Stimulated activated CD8-positive, alpha-beta memory T cell treated with anti-CD3 and anti-CD28 coated beads, Interleukin-7, amount 100 ng/mL, for 1 hour (primary cell): ENCODE measurements at places on chromosomes 7 and 10.

- no peak for DNase-seq
Observed at GRCh38 chr10:86580521-86580891, 58.9 kb upstream of the WAPL start.

DNA sequence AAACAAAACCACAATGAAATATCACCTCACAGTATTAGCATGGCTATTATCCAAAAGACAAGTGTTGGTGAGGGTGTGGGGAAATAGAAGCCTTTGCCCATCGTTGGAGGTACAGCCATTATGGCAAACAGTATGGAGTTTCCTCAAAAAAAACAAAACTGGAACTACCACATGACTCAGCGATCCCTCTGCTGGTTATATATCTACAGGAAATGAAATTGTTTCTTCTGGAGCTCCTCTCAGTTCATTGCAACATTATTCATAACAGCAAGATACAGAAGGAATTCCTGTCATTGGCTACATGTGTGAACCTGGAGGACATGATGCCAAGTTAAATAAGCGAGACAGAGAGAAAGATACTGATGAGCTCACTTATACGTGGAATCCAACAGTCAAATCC, 2.4 kb upstream of the UBE3C start:
- DNase-seq, result no peak

DNA sequence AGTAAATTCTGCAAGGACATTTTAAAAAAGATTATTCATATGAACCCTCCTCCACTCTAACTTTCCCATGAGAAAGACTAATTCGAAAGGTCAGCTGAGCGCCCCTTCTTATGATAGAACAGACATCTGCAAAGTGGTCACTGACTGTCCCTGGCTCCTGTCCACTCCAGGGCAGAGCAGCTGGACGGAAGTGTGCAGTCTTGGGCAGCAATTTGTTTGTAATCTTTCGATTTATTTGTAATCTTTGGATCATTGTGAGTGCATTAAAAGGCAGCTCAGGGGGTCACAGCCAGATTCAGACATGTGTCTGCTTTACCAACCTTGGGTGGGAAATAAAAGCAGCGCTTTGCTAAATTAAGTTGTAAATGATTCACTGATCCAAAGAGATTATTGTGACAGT, 158.8 kb upstream of the ADARB2 start:
- no peak for DNase-seq

GRCh38 chr7:123580406-123581161, 21.0 kb upstream of the ASB15 start:
- no peak for DNase-seq

- no peak for DNase-seq
Observed at GRCh38 chr10:101444058-101444898, 90.3 kb downstream of the BTRC start.

DNA sequence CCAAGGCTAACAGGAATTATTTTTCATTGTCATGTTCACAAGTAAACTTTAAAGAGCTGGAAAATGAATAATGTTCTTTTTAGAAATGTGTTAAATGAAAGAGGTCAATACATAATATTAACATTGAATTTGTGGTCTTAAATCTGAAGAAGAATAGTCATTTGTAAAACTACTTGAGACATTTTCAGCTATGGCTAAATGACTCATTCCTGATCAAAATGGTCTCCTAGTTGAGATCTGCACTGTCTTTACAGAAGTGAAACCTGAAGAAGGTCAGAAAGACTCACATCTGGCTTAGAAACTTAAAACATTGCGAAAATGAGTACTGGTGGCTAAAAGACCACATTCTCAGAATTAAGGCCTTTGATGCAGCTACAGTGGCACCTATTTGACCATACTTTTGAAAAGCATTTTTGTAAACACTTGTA, 5.9 kb downstream of the PIK3CG start:
- no peak for DNase-seq

DNA sequence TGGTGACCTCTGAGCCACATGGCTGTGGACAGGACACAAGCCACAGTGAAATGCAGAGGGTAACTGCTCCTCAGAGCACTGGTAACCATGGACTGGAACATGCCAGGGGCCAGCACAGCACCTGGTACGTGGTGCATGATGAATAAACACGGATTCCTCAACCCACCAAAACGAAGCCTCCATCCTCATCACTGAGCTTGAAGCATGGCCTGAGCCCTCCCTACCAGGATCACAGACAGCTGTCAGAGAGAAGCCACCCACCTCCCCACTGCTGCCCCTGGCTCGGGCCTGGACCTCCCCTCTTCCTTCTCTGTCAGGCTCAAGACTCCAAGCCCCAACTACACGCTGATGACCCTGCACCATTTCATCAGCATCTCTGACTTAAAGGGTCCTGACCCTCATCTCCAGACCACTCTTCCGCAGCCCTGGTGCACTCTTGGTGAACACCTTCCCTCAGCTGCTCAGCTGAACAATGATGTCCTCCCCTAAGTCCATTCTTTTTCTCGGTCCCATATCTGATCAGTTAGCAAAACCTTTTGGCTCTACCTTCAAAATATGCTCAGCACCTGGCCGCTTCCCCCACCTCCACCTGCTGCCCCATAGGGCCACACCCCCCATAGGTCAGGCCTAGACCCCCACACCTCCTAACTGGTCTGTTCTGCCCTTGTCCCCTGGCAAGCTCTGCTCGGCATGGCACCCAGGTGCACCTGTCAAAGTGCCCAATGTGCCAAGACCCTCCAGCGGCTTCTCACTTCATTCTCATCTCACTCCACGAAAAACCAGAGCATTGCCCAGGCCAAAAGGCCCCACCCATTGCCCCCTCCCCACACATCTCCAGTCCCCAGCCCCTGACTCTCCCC, 141.1 kb downstream of the MAPK8 start:
- no peak for DNase-seq

- no peak for DNase-seq
Observed at GRCh38 chr7:154777908-154778307, 225.0 kb downstream of the PAXIP1 start.

GRCh38 chr10:43961523-43962345, 313.1 kb upstream of the ZNF32 start:
- DNase-seq, result no peak

GRCh38 chr10:124213471-124213870, 120.1 kb upstream of the CHST15 start:
- DNase-seq, result no peak

DNA sequence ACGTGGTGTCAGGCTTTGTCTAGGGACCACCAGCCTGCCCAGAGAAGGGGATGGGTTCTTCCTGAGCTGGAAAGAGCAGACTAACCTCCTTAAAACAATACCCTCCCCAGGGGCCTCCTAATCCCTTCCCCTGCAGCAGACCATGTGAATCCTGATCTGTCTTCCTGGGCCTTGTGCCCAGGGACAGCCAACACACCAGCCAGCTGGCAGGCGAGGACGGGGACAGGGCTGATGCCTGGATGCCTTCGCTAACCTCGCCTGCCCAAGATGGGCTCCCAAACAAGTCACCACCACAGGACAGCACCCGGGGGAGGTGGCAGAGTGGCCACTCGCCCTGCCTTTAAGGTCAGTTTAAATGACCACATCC, 17.6 kb downstream of the PODXL start:
- DNase-seq, result no peak

GRCh38 chr7:154881026-154881425, 121.9 kb downstream of the PAXIP1 start:
- DNase-seq, result no peak

DNA sequence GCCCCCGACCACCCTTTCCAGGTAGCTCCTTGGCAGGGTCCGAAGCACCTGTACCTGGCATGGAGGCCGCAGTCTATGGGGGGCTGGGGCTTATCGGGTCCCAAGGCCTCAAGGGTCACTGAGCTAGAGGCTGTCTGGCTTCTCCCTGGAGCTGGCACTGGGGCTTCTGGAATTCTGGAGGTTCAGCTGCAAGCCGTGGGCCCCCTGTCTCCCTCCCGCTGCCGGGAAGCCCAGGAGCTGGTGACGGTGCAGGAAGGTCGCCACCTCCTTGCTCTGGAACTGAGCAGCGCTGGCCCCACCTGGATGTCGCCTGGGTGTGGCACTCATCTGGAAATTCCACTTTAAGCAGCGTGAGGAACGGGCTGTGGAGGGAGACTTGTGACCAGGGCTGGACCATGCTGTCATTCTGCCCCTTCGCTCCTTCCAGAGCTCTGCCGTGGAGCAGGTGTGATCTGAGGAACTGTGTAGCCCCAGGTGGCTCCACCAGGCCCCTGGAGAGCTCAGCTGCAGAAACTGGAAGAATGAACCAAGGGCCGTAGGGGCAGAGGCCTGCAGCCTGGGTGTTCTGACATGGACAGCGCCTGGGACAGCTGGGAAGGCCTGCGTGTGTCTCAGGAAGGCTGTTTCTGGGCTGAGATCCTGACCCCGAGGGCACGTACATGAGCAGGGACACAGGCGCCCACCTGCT, 129.7 kb upstream of the PPP2R2D start:
- no peak for DNase-seq

- DNase-seq, result no peak
Observed at GRCh38 chr10:131318291-131318690, 6.8 kb upstream of the TCERG1L start.

DNA sequence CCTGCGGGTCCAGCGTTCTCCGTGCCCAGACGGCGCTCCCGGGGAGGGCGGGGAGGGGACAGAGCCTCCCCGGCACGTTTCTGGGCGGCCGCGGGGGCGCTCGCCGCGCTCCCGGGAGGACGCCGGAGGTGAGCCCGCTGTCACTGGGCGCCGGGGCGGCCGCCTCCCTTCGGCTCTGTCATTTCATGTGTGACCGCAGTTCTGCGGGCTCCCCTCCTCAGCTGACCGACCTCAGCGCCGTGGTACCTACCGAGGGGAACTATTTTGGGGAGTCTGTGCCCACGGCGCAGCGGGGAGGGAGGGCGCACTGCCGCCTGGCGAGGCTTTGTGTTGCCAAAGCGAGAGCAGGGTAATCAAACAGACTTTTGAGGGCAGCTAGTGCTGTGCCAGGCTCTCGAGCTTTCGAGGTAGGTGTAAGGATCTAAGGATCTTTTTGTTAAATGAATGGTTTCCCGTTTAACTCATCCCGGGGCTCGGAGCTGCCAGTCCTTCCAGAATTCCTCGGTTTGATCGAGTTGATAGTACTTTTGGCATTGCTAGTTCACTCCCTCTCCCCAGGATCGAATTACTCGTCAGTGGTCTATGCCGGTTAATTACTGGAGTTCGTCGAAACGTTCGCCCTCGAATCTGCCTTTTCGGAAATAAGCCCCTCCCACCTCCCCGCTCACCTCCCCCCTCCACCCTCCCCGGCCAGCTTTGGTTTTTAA, 1.9 kb downstream of the ARID5B start:
- peak; percentile 45 for DNase-seq

DNA sequence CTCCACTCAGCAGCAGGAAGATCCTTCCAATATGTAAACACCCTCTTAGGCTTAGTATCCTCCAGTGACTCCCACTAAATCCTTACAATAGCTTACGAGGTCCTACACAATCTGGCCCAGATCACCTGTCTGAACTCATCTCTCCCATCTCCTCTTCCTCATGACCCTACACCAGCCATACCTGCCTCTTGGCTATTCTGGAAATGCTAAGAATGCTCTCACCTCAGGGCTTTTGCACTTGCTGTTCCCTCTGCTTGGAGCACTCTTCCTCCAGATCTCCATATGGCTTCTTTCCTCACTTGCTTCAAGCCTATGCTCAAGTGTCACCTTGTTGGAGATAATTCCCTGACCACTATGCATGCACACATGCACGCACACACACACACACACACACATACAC, 50.8 kb upstream of the FRMD4A start:
- DNase-seq, result no peak

DNA sequence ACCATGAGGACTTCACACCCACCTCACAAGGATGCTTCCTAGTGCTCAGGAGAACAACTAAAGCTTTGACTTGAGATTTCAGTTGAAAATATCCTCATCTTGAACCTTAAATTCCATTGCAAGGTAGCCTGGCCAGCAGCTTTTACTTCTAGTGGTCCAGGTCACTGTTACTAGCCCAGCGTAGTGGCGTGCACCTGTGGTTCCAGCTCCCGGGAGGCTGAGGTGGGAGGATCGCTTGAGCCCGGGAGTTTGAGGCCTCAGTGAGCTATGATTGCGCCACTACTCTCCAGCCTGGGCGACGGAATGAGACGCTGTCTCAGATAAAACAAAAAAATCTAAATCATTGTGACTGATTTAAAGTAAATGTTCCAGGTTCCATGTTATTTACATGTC, 28.3 kb upstream of the PRKAR1B start:
- DNase-seq, result no peak

DNA sequence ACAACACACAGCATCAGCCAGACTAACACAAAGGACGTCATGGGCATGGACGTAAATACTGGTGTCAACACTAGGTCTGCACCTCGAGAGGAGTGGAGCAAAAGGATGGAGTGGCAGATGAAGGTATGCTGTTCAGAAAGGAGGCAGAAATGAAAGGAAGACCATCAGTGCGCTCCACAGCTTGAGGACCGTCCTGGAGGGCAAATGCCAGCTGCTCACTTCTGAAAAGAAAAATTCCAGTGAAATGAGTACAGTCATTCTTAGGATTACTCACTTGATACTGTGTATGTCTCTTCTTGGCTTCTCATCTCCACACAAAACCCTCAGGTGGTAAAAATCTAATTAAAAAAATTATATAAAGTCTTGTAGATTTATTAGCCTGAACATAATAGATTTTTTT, 44.8 kb downstream of the EGFR start:
- DNase-seq, result no peak

DNA sequence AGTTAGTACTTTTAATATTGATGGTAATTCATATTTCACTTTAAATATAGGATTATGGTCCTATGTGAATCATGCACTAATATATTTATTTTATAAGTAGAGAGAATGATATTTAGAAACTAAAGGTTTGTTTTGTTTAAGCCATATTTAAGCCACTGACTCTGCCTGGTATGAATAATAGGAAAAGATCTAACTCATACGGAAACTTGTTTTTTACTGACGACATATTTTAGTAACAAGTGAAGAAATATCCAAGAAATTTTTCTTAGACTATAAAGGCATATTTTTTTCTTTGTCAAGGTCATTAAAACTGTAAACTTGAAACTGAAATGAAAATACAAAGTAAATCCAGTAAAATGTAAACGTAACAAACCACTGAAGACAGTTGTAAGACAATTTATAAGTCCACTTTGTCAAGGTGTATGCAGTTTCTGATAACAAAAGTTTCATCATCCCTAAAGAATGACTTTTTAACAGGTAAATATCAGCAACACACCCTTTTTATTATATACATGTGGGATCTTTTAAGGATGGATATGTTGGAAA, 147.1 kb downstream of the PHF14 start:
- DNase-seq, result no peak

- no peak for DNase-seq
Observed at GRCh38 chr10:21488957-21489446, 36.5 kb downstream of the SKIDA1 start.
